ENCODE measurements at places on chromosomes 16 and 17. TPM values are rescaled to one million over a fixed set of nuclear protein-coding genes. Genes with fewer than 3 reads are reported as not detected.

Gene ATP1B2
- total RNA-seq = 0.30 TPM

Gene PLCD3
- 26.9 TPM for total RNA-seq

Gene MAP2K4
- 46.7 TPM for total RNA-seq

Gene INCA1
- 0.69 TPM for total RNA-seq

Gene CFAP97D1
- total RNA-seq = under 0.01 TPM

Gene SDK2
- total RNA-seq = 0.52 TPM

Gene HOXB2
- total RNA-seq = 17.4 TPM

Gene CIITA
- total RNA-seq = 0.65 TPM

Gene CSH1
- total RNA-seq = not detected

Gene TNFSF13
- total RNA-seq = 31.9 TPM

Gene STX1B
- 0.80 TPM for total RNA-seq

Gene TMEM235
- not detected for total RNA-seq

Gene GPRC5C
- total RNA-seq = 345 TPM

Gene SLC12A3
- total RNA-seq = 2.4 TPM

Gene ZKSCAN2
- total RNA-seq = 2.6 TPM

Gene KRTAP2-1
- not detected for total RNA-seq

Gene ODF4
- total RNA-seq = not detected

Gene ZNF75A
- total RNA-seq = 8.5 TPM

Gene NDUFB10
- total RNA-seq = 119 TPM

Gene RNF112
- not detected for total RNA-seq

Gene ANKRD40CL
- total RNA-seq = not detected

Gene GJD3
- total RNA-seq = 0.30 TPM

Gene NPIPB6
- 0.69 TPM for total RNA-seq

Gene KRT31
- total RNA-seq = not detected

Gene VAT1L
- total RNA-seq = 0.10 TPM

Gene CRYM
- 5.0 TPM for total RNA-seq

Gene WFIKKN2
- total RNA-seq = not detected

Gene SPEM1
- not detected for total RNA-seq

Gene KRT9
- not detected for total RNA-seq
